A172 (cell line): ENCODE measurements at places on chromosomes 4 and X.

- DNase-seq = no peak
These were observed 41.4 kb upstream of the NDST4 start for GRCh38 chr4:115154826-115155225.

DNA sequence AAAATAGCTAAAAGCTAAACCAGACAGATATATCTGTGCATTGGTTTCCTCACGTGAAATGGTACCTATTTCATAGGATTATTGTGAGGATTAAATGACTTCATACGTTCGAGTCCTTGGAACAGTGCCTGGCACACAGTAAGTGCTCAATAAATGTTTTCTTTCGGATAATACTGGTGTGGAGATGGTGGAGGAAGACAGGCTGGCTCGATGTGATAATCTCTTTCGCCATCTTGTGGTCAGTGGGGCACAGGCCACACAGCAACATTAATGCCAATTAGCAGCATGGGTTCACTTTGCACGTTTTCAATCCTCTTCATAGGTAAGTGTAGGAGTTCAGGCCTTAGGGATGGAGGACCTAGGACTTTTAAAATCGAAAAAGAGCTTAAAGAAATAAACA is 9.3 kb downstream of the PAGE4 start:
- DNase-seq = peak; percentile 20

- DNase-seq = no peak
These were observed 42.9 kb downstream of the F8 start for GRCh38 chrX:154979629-154980028.

- DNase-seq = peak; percentile 63
These were observed 101.5 kb downstream of the SORBS2 start for GRCh38 chr4:185710487-185710995.

- no peak for DNase-seq
These were observed 49.0 kb downstream of the SH2D1A start for GRCh38 chrX:124395145-124395880.

- no peak for DNase-seq
These were observed 93.7 kb downstream of the GRIA3 start for GRCh38 chrX:123277821-123278220.

- DNase-seq = no peak
These were observed 565.2 kb downstream of the PCDH18 start for GRCh38 chr4:136967069-136967468.

DNA sequence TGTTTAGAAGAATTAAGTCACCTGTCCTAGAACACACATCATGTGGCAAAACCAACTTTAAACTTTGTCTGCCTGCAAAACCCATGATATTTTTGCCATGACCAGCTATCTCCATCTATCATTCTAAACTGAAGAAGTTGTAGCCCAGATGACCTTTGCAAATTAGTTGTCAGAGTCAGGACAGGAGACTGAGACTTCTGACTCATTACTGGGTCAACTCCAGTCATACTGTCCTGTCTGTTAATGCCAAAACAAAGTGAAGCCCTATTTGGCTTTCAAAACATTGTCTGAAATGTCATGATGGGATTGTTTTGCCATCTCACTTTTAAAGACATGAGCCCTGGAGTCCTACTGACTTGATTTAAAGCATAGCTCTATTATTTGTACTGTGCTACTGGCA is 365.7 kb upstream of the CPEB2 start:
- no peak for DNase-seq

- no peak for DNase-seq
These were observed at the start of gene HEPH for GRCh38 chrX:66163849-66164411. HEPH (plus strand) TSS chrX:66164247; CDS start chrX:66170571, 6,324 bp downstream.

GRCh38 chrX:630612-631496 is at the start of gene SHOX:
SHOX (plus strand) TSS chrX:630791; CDS start chrX:630898, 107 bp downstream.
- DNase-seq = no peak

DNA sequence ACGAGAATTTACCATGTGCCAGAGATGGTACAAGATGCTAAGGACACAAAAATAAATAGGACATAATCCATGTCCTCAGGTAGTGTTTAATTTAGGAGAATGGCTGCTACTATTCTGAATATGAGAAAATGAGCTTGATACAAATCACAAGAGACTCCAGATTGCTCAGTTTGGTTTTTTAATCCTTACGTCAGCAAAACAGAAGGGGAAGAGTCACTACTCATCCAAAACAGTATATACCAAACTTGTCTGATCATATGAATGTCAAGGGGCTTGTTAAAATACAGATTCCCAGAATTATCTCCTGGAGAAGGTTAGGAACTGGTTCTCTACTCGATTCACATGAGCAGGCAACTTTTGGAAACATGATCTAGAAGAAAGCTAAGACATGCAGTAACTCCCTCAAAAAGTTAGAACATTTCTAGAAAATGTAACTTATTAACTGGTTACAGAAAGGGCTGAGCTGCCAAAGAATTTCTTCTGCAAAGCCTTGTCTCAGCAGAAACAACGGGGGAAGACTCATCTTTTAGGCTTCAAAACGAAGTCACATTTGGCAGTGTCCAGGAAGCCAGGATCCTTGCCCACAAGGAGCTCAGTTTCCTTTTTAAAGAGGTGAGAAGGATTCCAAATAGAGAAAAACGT is 3.4 kb downstream of the AIFM1 start:
- no peak for DNase-seq

DNA sequence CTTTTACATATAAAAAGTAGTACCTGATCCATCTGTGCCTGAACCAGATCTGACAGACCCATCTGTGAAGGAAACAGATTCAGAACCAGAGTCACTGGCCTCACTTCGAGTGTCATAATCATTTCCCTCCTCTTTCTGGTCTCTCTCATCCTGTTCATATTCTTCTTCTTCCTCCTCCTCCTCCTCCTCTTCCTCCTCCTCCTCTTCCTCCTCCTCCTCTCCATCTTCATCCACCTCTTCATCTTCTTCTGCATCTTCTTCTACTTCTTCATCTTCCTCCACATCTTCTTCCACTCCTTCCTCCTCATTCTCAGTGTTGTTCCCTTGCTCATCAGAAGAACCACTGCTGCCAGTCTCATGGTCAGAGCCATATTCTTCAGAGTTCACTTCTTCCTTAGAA is 12.9 kb downstream of the YTHDC1 start:
- no peak for DNase-seq

DNA sequence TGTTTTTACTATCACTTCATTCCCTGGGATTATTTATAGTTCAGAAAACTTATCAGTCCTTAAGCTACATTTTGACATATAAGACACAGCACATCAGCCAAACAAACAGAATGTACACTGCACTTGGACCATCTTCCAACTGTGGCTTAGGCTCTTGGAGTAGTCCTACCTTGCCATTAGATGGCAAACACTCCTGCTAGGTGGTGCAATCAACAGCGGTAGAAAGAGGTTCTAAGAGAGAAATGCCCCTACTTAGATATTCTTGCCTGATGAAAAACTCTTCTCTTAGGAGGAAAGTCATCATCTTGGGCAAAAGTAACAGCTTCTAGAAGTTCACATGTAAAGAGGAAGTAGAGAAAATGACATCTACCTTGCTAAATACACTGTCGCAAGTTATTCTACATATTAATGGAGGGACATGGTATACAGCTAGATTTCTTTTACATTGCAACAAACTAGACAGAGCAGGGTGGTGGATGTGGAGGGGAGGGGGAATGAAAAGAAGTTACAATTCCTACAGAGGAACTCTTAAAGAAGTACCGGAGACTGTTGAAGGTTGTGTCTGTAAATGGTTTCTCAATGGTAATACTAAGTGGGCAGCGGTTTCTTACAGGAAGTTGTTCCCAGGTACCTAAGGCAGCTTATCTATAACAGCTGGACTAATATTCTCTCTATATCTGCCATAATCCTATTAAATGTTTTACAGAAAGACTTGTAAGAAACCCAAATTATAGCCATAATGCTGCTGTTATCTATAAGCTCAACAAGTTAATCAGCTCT is 8.1 kb upstream of the STPG2 start:
- DNase-seq = no peak
